HL-60 (cell line): ENCODE measurements at places on chromosomes 7 and 10.

DNA sequence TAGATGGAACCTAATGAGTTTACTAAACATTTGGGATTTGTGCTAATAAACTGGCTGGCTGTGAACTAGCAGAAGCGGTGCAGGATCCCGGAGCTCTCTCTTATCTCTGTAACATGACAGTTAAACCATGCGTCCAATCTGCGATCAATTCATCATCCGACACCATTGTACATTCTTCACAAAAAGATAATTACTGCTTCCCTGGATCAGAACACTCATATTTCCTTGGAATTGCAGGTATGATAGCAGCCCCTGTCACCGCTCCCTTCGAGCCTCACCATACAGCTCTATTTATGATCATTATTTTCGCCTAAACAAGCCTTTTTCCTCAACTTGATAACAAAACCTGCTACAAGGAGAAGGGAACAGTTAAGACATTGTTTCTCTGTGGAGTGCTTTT, 18.5 kb downstream of the EBF3 start:
- no peak for DNase-seq

- no peak for DNase-seq
Observed at GRCh38 chr7:95209788-95210187, 114.5 kb downstream of the PON1 start.

DNA sequence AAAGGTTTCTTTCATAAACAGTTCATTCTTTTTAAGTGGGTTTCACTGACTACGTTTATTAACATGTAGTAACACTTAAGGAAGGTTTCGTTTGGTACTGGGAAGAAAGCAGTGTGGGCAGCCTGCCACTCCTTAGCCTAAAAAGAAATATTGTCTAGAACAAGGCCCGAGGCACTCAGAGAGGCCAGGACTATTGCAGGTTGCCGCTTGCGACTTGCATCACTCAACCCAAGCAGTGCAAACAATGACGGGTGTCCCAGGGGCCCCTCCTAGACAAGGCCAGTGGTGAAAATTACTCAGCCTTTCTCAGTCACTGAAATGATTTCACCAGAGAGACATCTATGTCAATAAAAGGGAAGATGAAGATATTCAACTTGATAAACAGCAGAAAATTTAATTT, 243.9 kb downstream of the SNX13 start:
- no peak for DNase-seq

- DNase-seq, result peak; percentile 79
Observed at GRCh38 chr10:117399341-117400196, 24.3 kb upstream of the PDZD8 start.

DNA sequence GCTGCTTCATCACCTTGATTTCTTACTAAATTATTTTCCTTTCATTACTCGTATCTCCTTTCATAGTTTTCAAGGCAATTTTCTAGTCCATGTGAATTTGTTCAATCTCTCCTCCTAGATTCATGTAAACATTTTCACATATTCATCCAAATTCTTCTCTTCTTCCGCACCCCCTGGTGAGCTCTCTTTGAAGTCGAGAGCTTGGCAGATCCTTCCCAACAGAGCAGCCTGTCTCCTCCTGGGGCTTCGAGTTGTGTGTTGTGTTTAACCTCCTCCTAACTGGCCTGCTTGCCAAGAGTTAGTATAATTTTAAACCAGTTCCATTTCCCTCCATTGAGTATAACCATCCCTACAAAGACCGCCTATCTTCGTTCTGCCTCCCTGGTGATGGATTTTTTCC, 272.4 kb upstream of the CELF2 start:
- DNase-seq, result no peak

DNA sequence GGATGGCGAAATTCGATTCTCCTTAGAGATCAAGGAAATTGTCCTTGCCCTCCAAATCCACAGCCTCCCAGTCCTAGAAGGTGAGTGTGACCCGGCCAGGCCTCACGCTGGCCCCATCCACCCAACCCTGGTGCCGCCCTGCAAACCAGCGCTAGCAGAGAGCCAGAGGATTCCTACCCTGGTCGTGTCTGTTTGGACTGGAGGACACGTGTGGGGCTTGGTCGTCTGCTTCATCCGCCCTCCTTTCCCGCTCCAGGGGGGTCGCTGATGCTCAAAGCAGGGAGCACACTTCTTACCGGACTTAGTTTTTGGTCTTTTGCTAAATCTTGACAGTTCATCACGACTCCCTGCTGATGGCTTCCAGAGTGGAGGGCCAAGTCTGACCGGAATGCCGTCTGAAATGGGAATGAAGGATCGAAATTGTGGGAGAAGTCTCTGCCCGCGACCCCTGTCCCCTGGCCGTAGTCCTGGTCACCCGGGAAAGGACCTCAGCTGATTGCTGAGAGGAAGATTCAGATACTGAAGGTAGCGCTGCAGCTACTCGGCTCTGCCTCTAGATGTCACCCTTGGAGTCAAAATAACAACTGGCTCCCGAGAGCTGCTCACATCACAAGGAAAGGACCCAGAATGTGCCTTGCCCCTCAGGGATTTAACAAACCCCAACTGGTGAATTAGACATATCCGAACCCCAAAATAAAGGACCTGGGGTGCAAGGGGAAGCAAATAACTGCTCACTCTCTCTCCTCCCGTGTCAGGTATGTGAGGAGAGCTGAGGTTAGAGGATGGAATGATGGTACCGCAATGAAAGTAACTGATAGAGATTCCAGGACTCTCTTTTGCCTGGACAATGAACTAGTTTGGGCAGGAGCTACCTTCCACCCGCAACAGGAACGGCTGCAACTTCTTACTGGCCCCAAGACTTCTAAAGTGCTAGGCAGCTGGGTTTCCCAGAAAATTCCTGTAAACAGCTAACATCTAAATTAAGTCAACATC, 23.5 kb upstream of the ORC5 start:
- no peak for DNase-seq

GRCh38 chr10:125687507-125688185, 4.7 kb upstream of the TEX36 start:
- DNase-seq, result no peak

GRCh38 chr10:30432622-30433305, 1.2 kb upstream of the MAP3K8 start:
- DNase-seq, result no peak

GRCh38 chr7:37395618-37396259, 52.9 kb downstream of the ELMO1 start:
- no peak for DNase-seq

GRCh38 chr7:40749877-40750276, 615.1 kb downstream of the SUGCT start:
- DNase-seq, result no peak

DNA sequence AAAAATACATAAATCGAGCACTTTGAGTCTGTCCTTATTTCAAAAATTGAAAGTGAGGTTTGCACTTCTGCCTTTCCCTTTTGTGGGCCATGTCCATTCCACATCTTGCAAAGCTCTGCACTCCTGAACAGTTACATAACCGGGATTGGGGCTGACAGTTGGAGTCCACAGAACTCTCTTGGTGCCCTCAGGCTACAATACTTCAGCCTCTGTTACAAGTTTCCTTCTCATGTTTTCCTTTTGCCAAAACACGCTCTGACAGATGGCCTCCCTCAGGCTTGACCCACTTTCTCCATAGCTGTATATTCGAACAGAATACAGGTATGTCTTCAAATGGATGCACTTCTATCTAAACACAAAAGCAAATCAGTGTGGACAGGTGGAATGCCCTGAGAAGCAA, 335.9 kb downstream of the WDR37 start:
- DNase-seq, result no peak

- no peak for DNase-seq
Observed at GRCh38 chr7:87506246-87507180, 31.0 kb upstream of the ABCB4 start.

DNA sequence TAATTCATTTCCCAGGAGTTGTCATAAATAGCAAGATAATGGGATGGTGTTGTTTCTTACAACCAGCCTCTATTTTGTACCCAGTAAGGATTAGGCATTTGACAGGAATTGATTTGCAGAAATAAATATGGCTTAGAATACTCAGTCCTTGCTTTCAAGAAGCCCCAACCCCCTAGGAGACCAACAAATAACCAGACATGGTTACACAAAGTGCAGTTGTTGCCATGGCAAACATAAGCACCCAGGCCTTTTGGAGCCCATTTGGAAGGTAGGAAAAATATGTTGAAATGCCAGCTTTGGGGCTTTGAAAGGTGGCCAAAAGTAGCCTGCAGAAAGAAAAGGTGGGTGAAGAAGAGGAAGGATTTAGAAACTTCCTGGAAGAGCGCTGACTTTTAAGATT, 397.5 kb downstream of the CDC14C start:
- DNase-seq, result no peak

GRCh38 chr10:107727767-107728317, 563.3 kb upstream of the SORCS1 start:
- no peak for DNase-seq

GRCh38 chr7:117126676-117127075, 173.4 kb downstream of the ST7 start:
- no peak for DNase-seq

- peak; percentile 59 for DNase-seq
Observed at GRCh38 chr7:118195837-118196474, 12.0 kb downstream of the LSM8 start.

GRCh38 chr7:10205696-10206095, 768.0 kb upstream of the PHF14 start:
- DNase-seq, result no peak

DNA sequence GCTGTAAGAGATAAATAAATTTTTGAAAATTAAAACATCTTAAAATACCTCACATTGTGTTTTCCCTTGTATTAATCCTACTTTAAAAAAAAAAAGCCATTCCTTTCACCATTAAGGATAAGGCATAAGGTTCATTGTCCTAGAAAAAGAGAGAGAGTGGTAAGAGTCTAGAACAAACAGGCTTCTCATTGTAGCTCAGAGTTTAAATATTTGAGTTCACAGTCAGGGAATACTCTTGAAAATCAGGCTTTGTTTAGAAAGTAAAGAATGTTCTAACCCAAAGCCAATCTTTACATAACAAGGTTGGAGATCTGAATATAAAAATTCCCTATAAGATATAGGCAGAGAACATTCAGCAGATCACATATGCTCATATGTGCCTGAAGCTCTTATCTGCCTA, 40.2 kb upstream of the TES start:
- no peak for DNase-seq

DNA sequence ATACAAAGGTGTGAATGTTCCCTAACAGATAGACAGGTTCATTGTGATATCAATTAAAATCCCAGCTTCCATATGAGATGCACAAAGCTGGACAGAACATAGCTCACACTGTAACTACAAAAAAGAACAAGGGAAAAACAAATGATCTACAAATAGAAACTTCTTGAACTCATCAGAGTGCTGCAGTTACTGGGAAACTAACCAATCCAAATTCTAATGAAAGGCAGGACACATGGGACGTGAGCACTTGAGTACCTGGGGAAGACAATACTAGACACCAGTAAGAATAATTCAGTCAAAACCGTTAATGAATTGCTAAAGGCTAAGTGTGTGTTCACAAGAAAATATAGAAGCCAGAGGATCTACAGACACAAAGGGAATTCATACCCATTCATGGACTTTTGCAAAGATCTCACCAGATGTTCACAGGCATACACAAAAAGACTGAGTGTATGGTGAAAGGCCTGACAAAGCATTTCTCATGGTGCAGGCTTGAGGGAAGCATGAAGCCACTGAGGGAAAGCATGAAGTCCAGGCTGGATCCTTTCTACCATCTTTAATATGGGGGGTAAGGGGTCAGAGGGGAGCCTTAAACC, 7.8 kb upstream of the GPR22 start:
- DNase-seq, result no peak

DNA sequence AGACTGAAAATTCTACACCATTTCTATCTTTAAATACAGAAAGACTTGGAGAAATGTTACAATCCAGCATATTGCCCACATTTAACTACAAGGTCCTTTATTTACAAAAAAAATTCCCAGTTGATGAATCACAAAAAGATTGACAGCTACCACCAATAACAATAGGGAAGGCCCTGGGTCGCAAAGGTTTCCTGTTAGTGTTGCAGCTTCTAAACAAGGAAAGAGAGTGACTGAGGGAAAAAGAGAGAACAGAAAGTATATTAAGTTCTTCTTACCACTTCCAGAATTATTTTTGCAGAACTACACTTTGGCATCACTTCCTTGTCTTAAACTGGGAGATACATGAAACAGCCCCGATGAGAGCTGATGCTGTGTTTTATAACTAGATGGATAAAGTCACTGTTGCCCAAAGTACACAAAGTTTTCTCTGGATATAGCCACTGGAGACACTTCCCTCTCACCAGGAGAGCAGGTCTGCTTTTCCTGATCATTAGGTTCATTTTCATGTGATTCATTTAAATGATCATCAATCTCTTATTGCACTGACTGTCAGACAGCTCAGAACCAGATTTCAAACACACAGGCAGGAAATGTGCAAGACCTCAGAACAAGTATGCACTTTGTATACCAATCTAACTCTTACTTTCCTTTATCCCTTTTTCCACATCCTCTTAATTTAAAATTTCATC, 57.0 kb downstream of the SHTN1 start:
- no peak for DNase-seq

DNA sequence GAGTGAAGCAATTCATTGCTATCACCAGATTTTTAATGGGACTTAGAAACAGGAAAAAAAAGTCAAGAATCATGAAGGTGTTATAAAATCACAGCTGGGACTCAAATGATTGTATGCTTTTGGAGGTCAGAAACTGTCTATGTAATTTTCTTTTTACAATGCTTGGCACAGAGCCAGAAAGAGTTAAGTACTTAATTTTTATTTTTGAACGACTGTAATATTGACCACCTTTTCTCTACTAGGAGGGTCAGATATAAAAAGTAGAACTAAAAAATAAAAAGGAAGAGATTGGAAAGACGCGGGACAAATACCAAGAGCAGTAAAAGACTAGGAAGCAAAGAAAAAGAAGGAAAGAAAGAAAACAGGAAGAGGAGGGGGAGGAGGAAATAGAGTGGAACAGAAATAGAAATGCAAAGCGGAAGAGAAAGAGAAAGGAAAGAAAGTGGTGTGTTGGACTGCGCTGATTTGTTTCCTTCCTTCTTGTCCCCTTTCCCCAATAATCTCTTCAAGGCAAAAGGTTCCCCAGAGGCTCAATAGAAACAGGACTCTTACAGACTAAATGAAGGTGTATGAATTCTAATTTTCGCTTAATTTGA, 23.2 kb upstream of the C1GALT1 start:
- DNase-seq, result no peak
